Right hindlimb (tissue), 1 donor: ENCODE measurements at places on chromosomes 11 and 22.

DNA sequence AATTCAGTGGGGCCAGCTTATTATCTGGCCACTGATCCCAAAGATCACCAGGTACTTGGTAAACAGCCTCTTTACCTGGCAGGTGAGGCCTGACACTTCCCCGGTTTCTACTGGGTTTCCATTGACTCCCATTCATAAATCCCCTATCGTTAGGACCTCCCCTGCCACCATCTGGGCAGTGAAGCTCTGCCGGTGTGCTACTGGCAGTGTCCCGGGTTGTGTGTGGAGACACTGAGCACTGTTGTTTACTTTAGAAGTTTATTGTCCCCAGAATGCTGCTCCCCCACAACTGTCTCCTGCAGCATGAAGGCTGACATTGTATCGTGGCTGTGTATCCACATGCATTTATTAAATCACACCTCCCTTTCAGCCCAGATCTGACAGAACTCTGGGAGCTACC lies 142.7 kb downstream of the WNT7B start:
- DNase-seq: no peak

- peak; percentile 53 for DNase-seq
Measured at GRCh38 chr22:38260761-38261681, 11.8 kb downstream of the TMEM184B start.

DNA sequence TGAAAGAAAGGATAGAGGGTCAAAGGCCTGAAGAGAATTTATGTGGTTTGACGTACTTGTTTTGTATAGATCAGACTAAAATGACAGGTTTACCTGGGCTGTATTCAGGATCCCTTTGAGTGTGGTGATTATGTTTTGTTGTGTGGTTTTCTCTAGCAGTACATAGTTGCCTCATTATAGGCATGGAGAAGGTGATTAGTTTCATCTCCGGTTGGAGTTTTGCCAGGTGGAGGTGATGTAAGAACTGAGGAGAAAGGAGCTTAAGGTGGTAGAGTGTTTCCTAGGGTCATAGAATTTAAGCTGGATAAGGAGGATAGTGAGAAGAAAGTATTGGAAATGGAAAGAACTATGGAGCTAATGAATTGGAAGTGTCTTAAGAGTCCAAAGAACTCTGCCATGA lies 229.0 kb downstream of the TMEM135 start:
- no peak for DNase-seq

DNA sequence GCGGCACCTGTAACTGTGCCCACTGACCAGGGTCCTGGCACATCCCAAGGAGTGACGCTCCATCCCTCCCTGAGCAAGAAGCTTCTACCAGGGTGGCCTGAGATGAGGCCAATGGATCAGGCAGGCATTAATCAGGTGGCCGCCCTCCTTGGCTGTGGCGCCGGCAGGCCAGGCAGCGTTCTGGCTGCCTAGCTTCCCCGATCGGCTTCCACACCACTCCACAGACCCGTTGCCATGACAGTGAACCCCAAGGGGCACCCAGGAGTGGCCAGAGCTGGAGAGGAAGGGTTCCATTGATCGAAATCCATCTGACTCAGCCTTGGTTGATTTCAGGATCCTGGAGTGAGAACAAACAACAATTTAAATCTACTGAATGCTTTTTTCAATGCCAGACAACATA lies 20.5 kb downstream of the LRRC55 start:
- DNase-seq: no peak

GRCh38 chr22:45159652-45160462 lies 3.9 kb upstream of the NUP50 start:
- no peak for DNase-seq

- no peak for DNase-seq
Measured at GRCh38 chr22:39136317-39136716, 16.2 kb downstream of the CBX7 start.

DNA sequence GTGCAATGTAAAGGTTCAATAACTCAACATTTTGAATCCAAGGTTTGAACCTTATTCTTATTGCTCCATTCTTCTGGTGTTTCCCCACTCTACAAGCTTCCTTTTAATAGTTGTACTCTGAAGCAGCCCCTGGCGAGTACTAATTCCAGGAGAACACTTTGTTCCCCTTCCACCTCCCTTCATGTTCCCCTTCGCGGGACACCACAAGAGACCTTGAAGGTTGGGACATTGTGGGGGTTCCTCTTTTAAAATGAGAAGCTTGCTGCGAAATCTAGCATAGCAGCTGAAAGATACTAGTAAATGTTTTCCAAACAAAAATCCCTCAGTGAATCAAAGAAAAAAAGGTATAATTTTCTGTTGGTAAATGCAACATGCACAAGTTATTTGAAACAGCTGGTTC lies 626.3 kb upstream of the LRRC4C start:
- DNase-seq: no peak
